ENCODE measurements at places on chromosomes 13 and 19.

DNA sequence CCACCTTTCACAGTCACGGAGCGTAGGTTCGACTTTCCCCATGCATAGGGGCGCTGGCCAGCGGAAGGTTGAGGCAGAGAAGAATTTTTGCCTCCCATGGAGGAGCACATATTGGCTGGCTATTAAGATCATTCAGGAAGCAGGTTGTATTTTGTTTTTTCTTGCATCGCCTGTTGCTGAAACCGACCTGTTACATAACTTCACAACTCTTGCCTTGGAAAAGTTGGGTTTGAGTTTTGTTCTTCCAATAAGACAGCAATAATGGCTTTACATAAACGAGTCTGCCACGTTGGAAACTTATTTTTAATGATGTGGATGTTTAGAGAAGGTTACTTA, 1.4 kb downstream of the UPF1 start:
- DNase-seq = no peak

- no peak for DNase-seq
Observed at GRCh38 chr13:114099918-114100445, 32.4 kb downstream of the RASA3 start.

- no peak for DNase-seq
Observed at GRCh38 chr13:20165417-20166257, 4.8 kb upstream of the GJA3 start.

DNA sequence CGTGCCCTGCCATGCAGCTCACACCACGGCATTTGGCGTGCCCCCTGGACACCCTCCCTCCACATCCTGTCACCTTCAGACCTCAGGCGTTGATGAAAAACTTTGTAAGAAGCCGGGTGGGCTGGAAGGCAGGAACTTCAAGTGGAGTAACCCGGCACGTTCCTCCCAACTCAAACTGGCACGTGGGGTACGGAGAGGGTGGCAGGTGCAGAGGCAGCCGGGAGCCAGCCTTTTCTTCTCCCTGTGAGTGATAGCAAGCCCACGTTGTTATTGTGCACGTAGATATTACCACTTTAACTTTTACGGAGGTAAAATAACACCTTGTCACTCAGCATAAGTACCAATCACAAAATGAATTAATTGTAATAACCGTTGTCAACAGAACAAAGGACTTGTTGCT, 198.0 kb downstream of the ZNF536 start:
- no peak for DNase-seq

- DNase-seq = no peak
Observed at GRCh38 chr13:27044837-27045570, 126.6 kb downstream of the USP12 start.

DNA sequence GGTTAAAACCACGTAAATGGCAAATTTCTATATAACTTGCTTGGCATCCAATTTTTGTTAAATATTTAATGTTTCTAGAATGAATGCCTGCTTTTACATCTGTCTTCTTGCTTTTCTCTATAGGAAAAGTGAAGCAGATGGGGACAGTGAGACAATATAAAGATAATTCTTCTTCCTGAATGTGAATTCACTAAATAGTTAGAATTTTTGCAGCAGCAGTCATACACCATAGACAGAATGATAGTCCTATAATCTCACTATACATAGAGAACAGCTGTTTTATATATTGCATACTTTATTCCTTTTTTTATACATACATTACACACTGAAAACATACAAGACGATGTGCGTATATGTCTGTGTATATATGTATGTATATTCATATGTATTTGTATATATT, 1127.3 kb downstream of the PCDH9 start:
- no peak for DNase-seq

DNA sequence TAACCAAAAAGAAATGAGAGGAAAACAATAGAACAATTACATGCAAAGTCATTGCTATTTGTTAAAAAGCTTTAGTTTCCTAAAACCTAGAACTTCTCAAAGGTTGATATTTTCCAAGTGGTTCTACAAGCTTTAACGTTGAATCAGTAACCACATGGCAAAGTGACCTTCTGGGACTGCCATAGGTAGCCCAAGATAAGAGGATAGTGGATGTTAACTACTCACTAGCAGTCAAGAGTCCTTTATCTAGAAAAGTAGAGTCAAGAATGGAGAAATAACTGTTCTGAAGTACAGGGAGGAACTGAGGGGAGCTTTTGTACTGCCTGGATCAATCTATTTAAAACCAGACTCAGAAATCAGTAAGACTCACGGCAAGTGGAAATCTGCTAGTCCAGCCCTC, 9.9 kb upstream of the SLC46A3 start:
- DNase-seq = no peak

DNA sequence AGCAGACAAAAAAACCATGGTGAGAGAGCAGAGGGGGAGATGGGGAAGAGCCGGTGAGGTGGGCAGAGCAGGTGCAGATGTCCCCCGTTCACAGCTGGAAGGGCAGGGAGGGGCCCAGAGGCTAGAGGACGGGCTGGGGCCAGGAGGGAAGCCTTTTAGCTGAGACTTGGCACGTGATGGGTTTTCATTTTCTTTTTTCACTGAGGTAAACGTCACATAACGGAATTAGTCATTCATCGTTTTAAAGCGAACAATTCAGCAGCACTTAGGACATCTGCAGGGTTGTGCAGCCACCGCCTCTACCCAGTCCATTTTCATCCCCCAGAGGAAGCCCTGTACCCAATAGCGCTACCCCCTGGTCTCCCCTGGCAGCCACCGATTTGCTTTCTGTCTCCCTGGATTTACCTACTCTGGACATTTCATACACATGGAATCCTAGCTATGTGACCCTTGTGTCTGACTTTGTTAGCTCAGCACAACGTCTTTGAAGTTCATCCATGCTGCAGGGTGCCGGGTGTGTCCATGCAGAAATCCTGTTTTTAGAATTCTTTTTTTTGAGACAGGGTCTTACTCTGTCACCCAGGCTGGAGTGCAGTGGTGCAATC, 16.0 kb upstream of the EMC10 start:
- DNase-seq = no peak

DNA sequence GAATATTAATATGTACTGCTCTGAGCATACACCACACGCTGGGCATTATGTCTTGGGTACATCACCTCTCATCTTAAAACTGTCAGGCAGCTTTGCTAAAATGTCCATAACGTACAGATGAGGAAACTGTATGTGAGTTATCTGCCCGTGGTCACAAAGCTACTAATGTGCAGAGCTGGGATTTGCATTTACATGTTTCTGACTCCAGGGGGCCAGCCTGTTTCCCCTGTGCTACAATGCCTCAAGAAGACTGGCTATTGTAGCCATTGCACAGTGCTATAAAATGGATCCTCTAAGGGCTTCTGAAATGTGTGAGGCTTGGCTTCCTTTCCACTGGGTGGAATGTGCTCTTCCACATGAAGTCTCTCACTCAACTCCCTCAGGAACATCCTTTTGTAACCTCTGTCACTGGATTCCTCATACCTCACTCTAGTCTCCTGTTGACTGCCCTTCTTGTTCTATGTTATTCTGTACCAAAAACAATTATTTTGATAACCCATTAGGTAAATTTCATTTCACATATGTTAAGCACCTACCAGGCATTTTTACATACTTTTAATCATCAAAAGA, 95.6 kb upstream of the HTR2A start:
- no peak for DNase-seq

DNA sequence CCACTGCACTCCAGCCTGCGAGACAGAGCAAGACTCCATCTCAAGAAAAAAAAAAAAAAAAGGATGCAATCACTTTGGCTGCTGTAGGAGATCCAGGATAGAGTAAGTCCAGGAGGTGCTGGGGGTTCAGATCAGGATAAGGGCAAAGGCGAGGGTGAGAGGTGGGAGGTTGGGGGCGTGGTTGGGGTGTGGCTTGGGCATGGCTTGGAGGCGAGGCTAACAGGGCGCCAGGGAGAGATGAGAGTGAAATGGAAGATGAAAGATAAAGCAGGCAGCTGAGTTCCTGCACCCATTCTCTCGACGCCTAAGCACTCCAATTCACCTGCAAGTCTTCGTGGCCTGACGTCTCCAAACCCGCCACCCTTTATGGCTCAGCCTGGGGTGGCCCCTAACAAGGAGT, 25.0 kb upstream of the ZNRF4 start:
- no peak for DNase-seq

DNA sequence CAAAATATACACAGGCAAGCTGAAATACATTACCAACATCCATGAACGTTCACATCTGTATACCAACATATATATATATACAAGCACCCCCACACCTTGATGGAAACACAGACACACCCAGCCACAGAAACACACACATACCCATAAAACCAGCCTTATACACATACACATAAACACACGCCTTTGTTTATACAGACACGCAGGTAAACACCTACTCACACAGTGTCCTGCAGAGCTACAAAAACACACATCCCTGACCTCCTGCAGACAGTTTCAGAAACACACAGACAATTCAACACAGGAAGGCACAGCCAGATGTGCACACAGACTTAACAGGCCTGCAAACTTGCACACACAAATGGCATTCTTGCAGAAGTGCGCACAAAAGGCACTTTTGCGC, 21.3 kb upstream of the IRGC start:
- DNase-seq = no peak

- no peak for DNase-seq
Observed at GRCh38 chr13:94400874-94401273, 78.6 kb downstream of the DCT start.

DNA sequence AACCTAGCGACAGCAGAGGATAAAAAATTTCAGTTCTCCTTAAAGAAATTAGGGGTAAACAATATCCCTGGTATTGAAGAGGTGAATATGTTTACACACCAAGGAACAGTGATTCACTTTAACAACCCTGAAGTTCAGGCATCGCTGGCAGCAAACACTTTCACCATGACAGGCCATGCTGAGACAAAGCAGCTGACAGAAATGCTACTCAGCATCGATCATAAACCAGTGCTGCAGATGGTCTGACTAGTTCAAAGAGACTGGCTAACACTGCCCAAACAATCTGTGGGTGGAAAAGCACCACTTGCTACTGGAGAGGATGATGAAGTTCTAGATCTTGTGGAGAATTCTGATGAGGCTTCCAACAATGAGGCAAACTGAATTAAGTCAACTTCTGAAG, 19.9 kb upstream of the ACOD1 start:
- no peak for DNase-seq

DNA sequence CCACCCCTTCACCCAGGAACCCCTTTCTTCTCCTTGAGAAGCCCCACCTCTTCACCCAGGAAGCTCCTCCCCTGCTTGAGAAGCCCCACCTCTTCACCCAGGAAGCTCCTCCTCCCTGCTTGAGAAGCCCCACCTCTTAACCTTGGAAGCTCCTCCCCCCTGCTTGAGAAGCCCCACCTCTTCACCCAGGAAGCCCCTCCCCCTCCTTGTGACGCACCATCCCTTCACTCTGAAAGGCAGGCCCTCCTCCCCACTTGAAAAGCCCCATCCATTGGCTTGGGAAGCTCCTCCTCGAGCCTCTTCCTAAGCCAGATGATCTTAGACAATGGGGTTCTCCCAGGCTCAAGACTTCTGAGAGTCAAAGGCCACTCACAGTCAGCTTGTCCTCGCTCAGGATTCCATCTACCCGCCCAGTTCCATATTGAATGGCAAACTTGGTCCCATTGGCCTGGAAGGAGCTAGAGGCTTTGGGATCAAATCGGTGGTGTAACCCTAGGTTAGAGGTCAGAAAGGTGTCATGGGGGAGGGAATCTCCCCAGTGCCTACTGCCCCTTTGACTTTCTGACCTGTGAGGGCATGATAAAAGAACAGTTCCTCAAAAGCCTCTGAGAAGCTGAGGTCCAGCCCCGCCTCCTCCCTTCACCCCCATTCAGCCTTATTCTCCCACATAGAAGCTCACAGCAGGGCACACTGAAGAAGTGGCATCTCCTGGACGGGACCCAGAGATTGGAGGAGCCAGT, 4.0 kb downstream of the NAPSA start:
- no peak for DNase-seq

GRCh38 chr19:2245273-2245672, 3.9 kb upstream of the AMH start:
- DNase-seq = no peak

GRCh38 chr13:65999411-65999810, 1230.7 kb downstream of the PCDH9 start:
- DNase-seq = no peak

DNA sequence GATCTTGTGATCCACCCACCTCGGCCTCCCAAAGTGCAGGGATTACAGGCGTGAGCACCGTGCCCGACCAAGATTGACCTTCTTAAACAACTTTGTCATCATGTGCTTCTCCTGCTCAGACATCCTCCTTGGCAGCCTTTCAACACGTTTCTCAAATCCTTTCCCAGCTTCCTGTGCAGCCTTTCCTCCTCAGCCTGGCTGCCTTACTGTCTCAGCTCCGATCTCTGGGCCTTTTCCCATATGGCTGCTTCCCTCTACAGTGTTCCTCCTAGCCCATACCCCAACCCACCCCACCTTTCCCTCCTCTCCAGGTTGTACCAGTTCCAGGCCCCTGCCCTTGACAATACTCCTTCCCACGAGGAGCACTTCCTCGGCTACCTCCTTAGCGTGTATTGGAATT, 7.2 kb downstream of the PHF11 start:
- no peak for DNase-seq

DNA sequence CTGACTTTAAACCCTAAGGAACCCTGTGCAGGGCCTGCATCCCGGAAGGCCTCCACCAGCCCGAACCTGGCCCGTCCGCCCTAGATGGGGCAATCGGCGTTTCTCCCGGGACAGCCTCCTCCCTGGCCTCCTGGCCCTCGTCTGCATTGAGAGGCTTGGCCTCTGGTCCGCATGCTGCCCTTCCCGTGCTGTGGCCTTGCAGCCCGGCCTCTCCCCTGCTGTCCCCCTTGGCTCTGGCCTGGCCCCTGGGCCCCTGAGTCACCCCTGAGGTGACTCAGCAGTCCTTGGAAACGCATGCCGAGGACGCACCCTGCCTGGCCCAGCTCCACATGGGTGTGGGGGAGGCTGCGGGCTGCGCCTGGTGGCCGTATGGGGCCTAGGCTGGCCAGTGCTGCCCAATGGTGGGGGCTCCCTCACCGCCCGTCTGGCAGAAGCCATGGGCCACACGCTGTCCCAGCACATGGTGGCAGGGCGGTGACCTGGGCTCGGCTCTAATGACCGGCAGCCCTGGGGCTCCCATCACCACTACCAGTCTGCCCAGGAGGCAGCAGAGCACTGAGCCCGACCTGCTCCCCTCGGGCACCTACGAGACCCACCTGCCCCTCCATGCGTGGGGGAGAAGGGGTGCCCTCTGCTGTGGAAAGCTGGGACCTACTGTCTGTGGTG, 25.7 kb downstream of the SH3GL1 start:
- DNase-seq = no peak

- no peak for DNase-seq
Observed at GRCh38 chr13:48402325-48402932, 10.5 kb downstream of the LPAR6 start.

- DNase-seq = no peak
Observed at GRCh38 chr19:56476093-56476492, 1.1 kb downstream of the ZNF667 start.

DNA sequence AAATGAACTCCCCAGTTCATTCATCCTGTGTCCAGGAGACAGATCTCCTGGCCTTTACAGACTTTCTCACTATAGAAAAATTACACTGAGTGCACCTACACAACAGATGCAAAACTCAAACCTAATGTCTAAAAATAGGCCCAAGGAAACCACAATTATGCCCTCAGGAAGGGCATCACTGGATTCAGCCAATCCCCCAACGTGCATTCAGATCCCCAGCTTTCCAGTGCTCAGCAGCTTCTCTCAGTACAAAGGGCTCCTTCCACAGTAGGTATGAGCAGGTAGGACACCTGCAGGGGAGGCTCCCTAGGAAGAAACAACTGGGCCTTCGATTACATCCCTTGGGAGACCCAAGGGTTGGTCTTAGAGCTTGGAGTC, 2.1 kb downstream of the ZNF709 start:
- DNase-seq = no peak

- no peak for DNase-seq
Observed at GRCh38 chr19:16160445-16160942, 12.8 kb downstream of the CIB3 start.

- no peak for DNase-seq
Observed at GRCh38 chr19:10625003-10625761, at the start of gene SLC44A2. Gene SLC44A2, plus strand, starts transcription at chr19:10625553. Its CDS starts 81 bp downstream, at chr19:10625634.
